ENCODE measurements at places on chromosomes 12 and 14. TPM values are rescaled to one million over a fixed set of nuclear protein-coding genes. Genes with fewer than 3 reads are reported as not detected.

GRCh38 chr14:69008421-69008884 lies 29.4 kb upstream of the ACTN1 start:
- DNase-seq = no peak

The ANKS1B gene
- 3.4 TPM for total RNA-seq

- DNase-seq = no peak
Measured at GRCh38 chr12:88108021-88108420, 33.9 kb downstream of the CEP290 start.

The RHEBL1 gene
- total RNA-seq = 4.1 TPM

- DNase-seq = no peak
Measured at GRCh38 chr14:74442757-74443156, 16.7 kb upstream of the SYNDIG1L start.

DNA sequence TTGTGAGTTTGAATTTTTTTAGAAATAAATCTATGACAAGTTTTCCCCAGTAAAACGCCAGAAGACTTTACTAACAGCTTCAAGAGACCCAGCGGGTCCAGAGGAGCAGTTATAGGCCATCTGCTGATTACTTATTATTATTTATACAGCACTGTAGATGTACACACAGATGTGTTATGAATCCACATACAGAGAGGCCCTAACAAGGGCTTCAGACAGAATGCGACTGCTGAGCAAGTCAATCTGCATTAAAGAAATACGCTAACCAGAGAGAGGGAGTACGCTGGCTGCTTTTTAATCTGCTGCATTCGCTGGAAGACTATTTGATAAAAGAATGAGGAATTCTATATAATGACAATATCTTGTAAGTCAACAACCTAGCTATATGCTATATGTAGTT lies 32.5 kb downstream of the ATF7 start:
- no peak for DNase-seq

GRCh38 chr14:95623195-95623594 lies 63.0 kb upstream of the TCL1B start:
- no peak for DNase-seq

DNA sequence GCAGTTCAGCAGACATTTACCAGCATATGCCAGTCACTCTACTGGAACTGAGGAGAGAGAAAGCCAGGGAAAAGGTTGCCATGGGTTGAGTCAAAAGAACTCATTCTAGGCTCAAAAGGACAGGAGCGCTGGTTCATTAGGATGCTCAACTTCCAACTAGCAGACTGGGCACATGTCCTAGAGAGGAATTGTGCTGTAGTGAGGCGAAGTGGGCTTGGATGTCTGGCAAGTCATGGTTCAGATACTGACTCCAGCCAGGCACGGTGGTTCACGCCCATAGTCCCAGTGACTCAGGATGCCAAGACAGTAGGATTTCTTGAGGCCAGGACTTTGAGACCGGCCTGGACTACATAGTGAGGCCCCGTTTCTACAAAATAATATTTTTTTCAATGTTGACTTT lies 281.5 kb downstream of the CACNA1C start:
- DNase-seq = no peak

- DNase-seq = no peak
Measured at GRCh38 chr12:119072440-119072839, 91.1 kb downstream of the SRRM4 start.

DNA sequence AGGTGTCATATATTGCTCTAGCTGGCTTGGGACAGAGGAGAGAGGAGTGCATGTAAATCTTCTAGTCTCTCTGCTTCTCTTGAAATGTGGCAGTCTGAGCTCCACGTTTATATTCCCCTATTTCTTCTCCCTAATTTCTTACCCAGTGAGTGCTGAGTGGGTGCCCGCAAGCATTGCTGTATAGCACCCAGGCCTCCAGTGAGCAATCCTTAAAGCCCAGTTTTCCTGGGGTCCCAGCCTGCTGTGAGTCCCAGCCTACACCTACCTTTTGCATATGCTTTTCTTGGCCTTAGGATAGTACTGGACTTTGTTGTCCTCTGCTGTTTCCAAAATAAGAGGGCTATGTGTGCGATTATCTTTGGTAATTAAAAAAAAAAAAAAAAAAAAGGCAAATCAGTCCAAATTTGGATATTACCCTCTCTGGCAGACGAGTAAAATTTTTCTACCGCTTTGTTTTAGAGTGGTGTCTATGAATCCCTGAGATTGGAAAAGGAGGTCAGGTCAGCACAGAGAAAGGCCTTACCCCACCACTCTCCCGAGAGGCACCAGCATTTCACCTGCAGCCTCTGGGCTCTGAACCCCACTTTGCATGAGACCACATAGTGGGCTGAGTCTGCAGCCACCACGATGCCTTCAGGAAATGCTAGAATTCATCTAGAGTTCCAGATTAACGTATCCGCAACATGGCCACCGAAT lies 1.1 kb downstream of the MGST1 start:
- no peak for DNase-seq

GRCh38 chr12:77167801-77168200 lies 102.4 kb upstream of the E2F7 start:
- no peak for DNase-seq

The IL25 gene
- total RNA-seq = not detected
